ENCODE measurements at places on chromosomes 4 and X. TPM values are rescaled to one million over a fixed set of nuclear protein-coding genes. Genes with fewer than 3 reads are reported as not detected.
A peak's percentile ranks its signal among the peaks of the same experiment; 100 is the strongest.

ADGRG4 gene
- total RNA-seq, result 0.05 TPM

TKTL1 gene
- total RNA-seq, result not detected

CXCL11 gene
- 1.1 TPM for total RNA-seq

CLIC2 gene
- 0.73 TPM for total RNA-seq

MAOB gene
- total RNA-seq, result not detected

S100G gene
- not detected for total RNA-seq

GSX2 gene
- total RNA-seq, result not detected

GRCh38 chrX:110588853-110589252 is 206.8 kb downstream of the CHRDL1 start:
- no peak for DNase-seq

DNA sequence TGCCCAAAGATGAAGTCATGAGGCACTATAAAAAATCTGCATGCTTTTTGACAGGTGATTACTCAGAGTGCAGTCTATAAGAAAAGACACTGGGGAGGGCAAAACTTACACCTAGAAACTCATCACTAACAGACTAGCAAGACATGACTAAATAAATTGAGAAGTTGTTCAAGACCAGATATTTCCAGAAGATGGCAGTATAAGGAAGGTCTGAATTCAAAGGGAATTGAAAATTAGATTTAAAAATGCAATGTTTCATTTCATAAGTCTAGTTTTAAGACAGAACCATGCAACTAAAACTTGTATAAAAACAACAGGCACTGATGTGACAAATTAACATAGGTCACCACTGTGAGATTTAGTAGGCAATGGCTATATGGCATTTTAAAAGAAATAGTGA is 232.5 kb upstream of the POF1B start:
- DNase-seq, result peak; percentile 1

DNA sequence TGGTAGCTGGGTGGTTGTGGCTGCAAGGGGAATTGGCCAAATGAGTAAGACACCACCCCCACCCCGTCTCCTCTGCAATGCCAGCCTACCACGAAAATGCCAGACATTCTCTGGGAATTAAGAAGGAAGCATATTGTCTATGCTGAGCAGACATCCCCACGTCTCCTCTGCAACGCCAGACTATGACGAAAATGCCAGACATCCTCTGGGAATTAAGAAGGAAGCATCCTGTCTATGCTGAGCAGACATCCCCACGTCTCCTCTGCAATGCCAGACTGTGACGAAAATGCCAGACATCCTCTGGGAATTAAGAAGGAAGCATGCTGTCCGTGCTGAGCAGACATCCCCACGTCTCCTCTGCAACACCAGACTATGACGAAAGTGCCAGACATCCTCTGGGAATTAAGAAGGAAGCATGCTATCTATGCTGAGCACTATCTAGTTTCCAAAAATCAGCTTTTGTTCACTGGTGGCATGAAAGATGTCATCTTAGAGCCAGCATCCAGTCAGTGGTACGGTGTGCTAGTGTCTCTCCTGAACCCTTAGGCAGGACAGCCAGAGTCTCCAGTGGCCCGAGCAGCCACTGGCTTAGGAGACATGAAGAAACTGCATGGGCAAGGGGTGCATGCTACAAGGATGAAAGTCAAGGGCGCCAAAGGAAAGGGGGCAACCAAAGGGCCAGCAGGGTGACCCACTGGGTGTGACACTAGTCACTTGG is 339.8 kb upstream of the FRG1 start:
- no peak for DNase-seq

- no peak for DNase-seq
Measured at GRCh38 chr4:104217526-104217925, 277.2 kb downstream of the CXXC4 start.
